OCI-M1 (cell line): ENCODE measurements at places on chromosomes 2 and 18.
A peak's percentile ranks its signal among the peaks of the same experiment; 100 is the strongest.

- no peak for DNase-seq
Measured at GRCh38 chr2:206189691-206190090, 30.0 kb downstream of the EEF1B2 start.

DNA sequence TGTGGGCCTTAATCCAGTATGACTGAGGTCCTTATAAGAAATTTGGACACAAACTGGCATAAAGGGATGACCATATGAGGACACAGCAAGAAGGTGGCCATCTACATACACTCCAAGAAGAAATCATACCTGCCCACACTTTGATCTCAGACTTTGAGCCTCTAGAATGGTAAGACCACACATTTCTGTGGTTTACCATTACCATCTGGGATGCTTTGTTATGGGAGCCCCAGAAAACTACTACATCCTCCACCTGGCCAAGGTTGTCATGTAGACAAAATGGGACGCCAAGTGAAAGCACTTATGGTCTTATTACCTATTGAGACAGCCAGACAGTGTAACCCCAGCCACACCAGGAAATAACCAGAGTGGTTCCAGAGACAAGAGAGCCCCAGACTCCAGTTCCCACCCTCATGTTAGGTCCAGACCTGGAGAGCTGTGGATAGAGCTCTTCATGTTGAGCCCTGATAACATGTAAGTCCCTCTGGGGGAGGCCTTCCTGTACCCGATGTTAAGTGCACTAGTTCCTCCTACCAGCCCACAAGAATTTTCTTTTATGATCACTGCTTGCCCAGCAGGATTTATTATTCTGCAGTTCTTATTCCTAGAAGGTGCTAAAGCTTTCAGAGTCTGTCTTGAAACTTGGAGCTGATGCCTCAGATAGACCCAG lies 4.6 kb upstream of the ADD2 start:
- no peak for DNase-seq

GRCh38 chr2:128549094-128549493 lies 230.4 kb upstream of the HS6ST1 start:
- no peak for DNase-seq

GRCh38 chr2:204023088-204023487 lies 86.5 kb downstream of the ICOS start:
- DNase-seq = no peak

DNA sequence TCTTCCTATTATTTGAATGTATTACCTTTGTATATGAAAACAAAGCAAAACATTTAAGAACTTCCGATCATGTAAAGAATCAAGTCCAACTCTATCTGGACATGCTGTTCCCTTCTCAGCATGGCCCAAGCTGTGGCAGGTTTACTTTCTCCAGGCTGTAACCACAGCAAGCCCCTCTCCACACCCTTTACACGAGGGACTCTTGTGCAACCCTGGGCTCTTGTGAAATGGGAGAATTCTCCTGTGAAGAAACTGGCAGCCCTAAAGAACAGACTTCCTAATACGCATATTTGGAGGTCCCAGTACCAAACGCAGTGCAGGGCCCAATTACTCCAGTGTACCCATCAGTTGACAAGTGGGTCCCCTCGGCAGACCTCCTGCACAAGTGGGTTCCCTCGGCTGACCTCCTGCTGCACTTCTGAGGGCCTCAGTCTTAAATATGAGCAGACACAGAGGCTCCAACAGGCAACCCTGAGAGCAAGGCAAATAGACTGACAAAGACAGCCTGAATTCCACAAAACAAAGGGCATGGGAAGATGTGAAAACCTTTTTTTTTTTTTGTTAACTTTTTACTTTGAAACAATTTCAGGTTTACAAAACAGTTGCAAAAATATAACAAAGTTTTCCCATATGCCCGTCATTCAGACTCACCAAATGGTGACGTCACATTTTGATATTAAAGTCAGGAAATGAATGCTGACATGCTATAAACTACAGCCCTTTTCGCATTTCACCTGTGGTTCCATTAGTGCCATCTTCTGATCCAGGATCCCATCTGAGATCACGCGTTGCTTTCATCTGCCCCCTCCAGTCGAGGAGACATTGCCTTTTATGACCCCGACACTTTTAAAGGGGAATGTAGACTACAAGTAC lies 78.2 kb downstream of the FBXO15 start:
- DNase-seq = peak; percentile 10

- no peak for DNase-seq
Measured at GRCh38 chr2:108986916-108987510, 2.0 kb downstream of the EDAR start.

DNA sequence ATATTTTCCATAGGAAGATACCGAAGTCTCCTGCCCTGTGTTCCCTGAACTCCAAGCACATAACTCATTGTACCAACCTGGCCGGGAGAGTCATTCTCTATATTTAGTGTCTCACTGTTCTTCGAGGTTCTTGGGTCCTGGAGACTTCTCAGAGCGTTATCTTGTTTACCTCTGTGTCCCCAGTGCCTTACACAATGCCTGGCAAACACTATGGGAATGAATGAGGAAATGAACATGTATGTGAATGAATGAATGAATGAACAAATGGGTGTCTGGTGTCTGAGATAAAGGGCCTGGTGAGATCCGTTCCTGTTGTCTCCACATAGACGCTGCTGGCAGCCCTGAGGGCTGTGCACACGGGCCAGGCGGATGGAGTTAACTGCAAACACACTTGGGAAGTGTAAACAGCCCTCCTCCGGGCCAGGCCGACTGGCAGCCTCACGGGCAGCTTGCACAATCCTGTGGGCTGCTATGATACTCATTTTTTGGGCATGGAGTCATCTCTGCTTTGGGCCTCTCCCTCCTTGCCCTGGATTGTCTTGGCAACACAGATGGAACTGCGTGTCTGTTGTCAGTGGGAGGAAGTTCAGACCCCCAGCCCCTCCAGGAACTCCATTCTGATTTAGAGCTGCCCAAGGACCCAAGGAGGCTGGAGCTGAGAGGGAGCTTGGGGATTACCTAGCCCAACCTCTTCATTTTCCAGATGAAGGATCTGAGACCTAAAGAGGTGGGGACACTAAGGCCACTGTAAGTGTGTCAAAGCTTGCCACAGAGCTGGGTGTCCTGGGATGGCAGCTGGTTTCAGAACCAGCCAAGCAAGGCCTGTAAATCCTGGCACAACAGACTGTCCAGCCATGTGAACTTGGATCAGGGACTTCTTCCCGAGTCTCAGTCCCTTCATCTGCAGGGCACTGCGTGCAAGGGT lies 124.4 kb downstream of the INHBB start:
- peak; percentile 71 for DNase-seq

GRCh38 chr2:217903859-217904613 lies 98.8 kb downstream of the TNS1 start:
- DNase-seq = no peak

GRCh38 chr2:234753701-234754100 lies 198.1 kb upstream of the SH3BP4 start:
- no peak for DNase-seq

DNA sequence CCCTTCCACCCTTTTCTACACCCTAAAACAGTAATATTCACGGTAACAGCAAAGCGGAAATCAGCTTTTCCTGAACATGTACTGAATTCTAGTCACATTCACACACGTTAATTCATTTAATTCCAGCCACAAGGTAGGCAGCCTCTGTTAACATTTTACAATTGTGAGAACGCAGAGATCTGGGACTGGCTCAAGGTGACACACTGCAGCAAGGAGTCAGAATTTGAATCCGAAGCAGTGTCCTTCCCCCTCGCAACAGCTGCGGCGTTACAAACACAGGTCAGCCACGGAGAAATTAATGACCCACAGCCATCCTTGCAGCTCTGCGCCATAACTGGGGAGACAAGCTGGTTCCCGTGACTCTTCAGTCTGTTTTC lies 818 bp upstream of the SLC20A1 start:
- no peak for DNase-seq

DNA sequence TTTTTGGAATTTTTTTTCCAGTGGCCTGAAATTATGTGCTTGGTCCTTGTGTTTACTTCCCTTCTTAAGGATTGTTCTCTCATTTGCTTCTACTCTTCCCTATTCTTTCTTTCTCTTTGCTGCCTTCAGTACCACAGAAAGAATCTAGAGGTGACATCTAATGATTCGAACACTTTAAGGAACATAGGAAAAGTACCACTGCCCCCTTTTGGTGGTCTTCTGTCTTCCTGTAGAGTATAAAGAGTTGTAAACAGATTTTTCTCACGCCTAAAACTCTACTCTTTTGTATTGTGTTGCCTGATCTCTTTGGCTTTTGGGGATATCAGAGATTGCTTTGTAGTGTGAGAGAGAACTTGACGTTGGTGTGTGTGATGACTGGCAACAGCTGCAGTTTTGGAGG lies 7.0 kb upstream of the SCTR start:
- peak; percentile 23 for DNase-seq

GRCh38 chr2:190889175-190889943 lies 8.7 kb downstream of the GLS start:
- peak; percentile 56 for DNase-seq
